ENCODE measurements at places on chromosomes 1 and 21. TPM values are rescaled to one million over a fixed set of nuclear protein-coding genes. Genes with fewer than 3 reads are reported as not detected.
A peak's percentile ranks its signal among the peaks of the same experiment; 100 is the strongest.

DNA sequence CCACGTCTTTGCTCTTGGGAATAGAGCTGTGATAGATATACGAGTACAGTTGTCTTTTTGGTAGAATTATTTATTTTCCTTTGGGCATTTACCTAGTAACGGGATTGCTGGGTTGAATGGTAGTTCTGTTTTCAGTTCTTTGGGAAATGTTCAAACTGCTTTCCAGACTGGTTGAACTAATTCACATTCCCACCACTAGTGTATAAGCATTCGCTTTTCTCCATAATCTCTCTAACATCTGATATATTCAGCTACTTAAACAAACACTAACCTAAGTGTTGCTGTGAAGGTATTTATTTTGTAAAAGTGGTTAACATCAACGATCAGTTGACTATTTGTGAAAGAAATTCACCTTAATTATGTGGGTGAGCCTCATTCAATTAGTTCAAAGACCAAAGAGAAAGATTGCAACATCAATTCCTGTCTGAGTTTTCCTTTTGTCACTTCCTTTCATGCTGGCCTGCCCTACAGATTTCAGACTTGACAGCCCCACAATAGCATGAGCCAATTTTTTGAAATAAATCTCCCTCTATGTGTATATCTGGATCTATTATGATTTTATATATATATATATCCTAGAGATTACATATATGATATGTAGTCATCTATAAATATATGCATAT lies 26.7 kb upstream of the DUSP10 start:
- no peak for DNase-seq

- no peak for DNase-seq
Measured at GRCh38 chr21:42243026-42243425, 24.1 kb downstream of the ABCG1 start.

DNA sequence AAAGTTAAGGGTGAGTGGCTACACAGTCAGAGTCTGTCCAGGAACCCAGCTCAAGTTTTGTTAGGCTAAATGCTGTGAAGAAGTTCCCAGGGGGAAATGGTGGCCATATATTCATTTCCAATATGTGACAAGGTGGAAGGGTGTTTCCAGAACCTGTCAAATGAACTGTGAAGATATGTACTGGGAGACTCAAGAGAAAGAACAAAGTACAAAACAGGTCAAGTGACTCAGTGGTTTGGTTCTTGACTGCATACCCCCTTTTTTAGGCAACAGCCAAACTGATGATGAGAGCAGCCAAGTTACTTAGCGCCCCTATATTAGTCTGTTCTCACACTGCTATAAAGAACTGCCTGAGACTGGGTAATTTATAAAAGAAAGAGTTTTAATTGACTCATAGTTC lies 18.6 kb upstream of the FBXO28 start:
- no peak for DNase-seq

DNA sequence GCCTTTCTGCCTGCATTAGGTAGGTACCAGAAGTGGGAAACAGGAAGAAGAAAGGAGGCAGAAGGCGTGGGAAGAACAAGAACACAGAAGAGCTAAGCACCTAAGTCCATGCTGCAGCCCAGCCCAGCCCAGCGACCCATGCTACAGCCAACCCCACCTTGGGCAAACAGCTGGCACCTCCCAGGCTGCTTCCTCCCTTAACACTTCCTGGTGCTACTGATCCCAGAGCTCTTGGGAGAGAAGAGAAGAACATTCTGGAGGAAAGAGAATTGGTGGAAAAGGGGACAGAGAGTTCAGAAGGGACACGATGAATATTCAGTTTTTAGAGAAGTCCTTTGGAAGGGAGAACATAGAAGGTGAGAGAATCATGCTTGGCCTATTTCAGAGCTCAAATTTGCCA lies 28.5 kb downstream of the PLEKHA6 start:
- DNase-seq, result peak; percentile 88

Gene GBP4
- 7.2 TPM for total RNA-seq

Gene KCNT2
- total RNA-seq, result 3.1 TPM

Gene FCRL5
- not detected for total RNA-seq

All from stomach (tissue), 19 donors.